Smooth muscle cell of the coronary artery (primary cell): ENCODE measurements at places on chromosomes 3 and 15. TPM values are rescaled to one million over a fixed set of nuclear protein-coding genes. Genes with fewer than 3 reads are reported as not detected.

Gene AHSG
- not detected in 2 replicates for total RNA-seq

Gene CCDC39
- total RNA-seq = not detected in 2 replicates

Gene GOLGA8T
- total RNA-seq = 0.08 TPM in 1 of 2 replicates, not detected in the other

Gene INO80
- total RNA-seq = 13.0 and 20.5 TPM in 2 replicates
